ENCODE measurements at places on chromosomes 11 and 22.

- DNase-seq: no peak
These were observed 8.4 kb downstream of the OR10V1 start for GRCh38 chr11:59705294-59705693.

GRCh38 chr22:46775850-46776826, 13.7 kb downstream of the TBC1D22A start:
- DNase-seq: no peak

DNA sequence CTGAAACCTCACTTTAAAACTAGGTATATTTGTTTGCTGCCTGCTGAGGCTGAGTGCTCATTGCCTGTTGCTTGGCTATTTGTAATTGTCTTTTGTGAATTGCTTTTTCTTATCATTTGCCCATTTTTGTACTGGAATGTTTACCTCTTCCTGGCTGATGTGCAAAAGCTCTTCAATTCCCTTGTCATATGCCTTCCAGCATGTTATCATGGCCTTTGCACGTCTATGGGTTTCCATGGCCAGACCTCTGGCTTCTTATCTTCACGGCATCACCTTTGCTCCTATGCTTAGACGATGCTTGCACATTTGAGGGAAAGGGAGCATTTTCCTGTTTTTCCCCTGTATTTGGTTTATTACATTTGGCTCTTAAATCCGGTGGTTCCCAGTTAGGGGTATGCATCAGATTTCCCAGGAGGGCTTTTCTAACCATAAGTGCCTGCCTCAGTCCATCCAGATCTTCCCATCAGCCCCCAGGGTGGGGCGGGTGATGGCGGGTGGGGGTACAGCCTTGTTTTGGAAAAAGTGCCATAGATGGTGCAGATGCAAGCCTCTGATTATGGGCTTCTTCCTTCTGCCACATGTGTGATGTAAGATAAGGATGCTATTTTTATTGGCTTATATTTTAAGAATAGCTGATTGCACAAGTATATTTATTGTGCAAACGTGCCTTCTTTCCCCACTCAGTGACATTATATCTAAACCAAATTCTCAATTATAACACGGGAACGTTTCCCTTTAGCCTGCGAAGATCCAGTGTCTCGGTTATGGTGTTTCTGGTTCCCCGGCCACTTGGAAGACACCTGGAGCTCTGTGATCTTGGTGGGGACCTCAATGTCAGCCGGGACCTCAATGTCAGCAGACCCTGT, 70.6 kb upstream of the SEPTIN5 start:
- DNase-seq: no peak

DNA sequence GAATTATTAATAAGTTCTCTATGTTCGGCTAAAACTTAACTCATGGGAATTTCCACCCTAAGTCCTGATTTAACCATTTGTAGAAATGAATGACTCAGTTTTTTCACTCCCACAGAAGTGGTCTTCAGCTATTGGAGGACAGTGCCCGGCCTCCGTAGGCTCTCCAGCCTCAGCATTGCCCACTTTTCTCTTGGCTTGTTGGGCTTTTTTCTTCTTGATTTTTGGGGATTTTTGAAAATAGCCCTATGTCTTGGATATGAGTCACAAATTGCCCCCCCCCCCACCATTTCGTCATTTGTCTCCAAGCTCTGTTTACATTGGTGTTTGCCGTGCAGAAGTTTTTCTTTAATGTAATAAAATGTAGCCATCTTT, 66.7 kb downstream of the PACS1 start:
- peak; percentile 37 for DNase-seq

- DNase-seq: no peak
These were observed 74.2 kb upstream of the SLC25A18 start for GRCh38 chr22:17489101-17489500.

DNA sequence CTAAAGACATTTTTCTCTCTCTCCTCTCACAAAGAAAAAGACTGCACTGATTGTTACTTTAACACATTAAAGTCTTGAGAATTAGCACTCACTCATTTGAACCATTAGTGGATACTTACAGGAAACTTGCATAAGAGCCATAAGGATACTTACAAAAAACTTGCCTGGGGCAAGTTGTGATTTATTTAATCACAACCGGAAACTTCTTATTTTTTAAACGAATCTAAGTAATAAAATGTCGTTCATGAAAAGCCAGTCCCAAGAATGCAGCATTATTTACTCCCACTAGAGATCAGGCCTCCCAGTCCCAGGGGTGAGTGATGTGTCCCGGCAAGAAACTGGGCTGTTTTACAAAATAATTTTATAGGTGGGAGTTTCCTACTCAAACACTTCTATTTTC, 59.3 kb upstream of the TTC12 start:
- DNase-seq: no peak

- no peak for DNase-seq
These were observed 24.7 kb downstream of the TNRC6B start for GRCh38 chr22:40202225-40202944.

GRCh38 chr22:38967451-38968450, 10.3 kb downstream of the APOBEC3A start:
- no peak for DNase-seq

All from stimulated activated CD4-positive, alpha-beta T cell treated with anti-CD3 and anti-CD28 coated beads, Interleukin-15, amount 100 ng/mL, for 24 hours (primary cell).